ENCODE measurements at places on chromosomes 16 and 17. TPM values are rescaled to one million over a fixed set of nuclear protein-coding genes. Genes with fewer than 3 reads are reported as not detected.

DNA sequence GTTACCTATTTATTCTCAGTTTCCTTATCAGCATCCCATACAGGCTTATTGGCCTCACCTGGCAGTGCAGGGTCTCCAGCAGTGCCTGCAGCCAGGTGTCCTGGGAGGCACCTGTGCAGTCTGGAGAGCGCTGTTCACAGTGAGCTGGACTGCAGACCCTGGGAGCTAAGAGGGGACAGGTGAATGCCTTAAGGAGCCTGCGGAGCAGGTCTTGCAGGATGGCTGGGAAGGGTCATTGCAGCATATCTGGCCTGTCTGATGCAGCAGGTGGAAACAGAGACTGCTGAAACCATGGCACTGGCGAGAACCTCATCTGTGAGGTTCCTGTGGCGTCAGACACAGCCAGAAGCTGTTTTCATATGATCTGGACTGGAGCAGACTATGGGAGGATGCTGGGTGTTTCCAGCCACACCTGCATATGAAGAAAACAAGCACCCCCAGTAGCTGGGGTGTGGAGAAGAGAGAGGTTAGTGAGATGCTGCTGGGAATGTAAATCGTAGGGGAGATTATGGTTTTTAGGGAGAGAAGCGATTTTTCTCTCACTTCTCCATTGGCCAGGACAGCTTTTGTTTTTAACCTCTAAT is 77.0 kb downstream of the NTN1 start:
- no peak for DNase-seq

- DNase-seq, result peak; percentile 24
Measured at GRCh38 chr17:36482611-36483504, 3.6 kb upstream of the ZNHIT3 start.

DNA sequence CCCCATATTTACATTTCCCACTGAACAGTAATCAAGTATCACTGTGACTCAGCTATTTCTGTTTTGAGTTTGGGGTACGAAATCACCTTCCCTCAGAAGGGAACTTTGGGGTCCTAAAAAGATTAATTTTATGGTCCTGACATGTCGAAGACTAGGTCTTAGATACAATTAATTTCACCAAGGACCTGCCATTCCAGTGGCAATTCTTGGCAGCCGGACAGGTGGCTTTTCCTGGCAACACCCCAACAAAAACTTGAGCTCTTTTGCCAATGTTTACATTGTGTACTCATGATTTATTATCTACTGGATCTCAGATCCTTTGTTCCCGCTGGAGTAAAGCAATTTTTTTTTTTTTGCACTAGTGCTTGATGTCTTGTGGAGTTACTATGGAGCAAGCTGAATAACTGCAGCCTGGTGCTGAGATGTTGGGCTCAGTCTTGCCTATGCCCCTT is 14.4 kb downstream of the SLFN5 start:
- DNase-seq, result no peak

- DNase-seq, result no peak
Measured at GRCh38 chr16:84104231-84104630, 12.5 kb downstream of the MBTPS1 start.

- no peak for DNase-seq
Measured at GRCh38 chr16:72821185-72821950, 226.6 kb downstream of the ZFHX3 start.

- no peak for DNase-seq
Measured at GRCh38 chr17:39921323-39921722, 2.9 kb upstream of the GSDMB start.

- DNase-seq, result no peak
Measured at GRCh38 chr16:89358030-89359005, 132.0 kb downstream of the ANKRD11 start.

- no peak for DNase-seq
Measured at GRCh38 chr16:64132759-64133361, 989.0 kb downstream of the CDH11 start.

- DNase-seq, result no peak
Measured at GRCh38 chr16:83308414-83308813, 499.4 kb upstream of the HSBP1 start.

DNA sequence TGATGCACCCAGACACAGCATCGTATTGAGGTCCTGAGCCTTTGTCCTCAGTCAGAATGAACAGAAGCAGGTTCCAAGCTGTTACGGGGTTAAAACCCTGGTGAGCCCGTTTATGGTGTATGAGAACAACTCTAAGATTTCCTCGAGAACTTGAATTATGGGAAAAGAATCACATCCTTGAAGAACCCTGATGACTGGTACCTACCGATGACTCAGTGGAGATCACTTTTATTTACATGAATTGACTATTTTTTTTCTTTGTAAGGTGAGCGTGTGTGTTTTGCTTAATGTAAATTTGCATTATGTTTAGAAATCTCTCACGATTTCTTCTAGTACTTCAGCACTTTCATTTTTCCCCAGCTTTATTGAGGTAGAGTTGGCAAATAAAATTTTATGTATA is 3.3 kb upstream of the KRTAP4-4 start:
- no peak for DNase-seq

- no peak for DNase-seq
Measured at GRCh38 chr17:37813751-37814150, 68.9 kb upstream of the HNF1B start.

DNA sequence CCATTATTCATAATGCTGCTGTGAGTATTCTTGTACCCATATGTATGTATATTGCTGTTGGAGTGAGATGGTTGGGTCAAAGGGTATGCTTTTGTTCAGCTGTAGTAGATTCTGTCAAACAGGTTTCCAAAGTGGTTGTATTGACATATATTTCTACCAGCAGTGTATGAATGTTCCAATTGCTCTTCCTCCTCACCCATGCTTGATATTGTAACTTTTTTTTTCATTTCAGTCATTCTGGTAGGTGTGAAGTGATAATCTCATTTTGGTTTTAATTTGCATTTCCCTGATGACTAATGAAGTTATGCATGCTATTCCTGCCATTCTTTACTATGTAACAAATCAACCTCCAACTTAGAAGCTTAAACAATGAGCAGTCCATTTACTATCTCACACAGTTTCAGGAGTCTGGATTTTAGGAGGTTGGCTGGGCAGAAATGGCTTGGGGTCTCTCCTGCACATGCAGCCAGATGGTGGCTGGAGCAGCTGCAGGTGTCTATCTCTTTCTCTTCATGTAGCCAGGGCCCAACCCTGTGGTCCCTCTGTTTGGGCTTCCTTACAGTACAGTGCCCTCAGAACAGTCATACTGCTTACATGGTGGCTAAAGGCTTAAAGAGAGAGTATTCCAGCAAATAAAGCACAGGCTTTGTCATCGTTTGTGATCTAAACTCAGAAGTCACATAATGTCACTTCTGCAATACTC is 21.2 kb downstream of the ERAL1 start:
- no peak for DNase-seq

DNA sequence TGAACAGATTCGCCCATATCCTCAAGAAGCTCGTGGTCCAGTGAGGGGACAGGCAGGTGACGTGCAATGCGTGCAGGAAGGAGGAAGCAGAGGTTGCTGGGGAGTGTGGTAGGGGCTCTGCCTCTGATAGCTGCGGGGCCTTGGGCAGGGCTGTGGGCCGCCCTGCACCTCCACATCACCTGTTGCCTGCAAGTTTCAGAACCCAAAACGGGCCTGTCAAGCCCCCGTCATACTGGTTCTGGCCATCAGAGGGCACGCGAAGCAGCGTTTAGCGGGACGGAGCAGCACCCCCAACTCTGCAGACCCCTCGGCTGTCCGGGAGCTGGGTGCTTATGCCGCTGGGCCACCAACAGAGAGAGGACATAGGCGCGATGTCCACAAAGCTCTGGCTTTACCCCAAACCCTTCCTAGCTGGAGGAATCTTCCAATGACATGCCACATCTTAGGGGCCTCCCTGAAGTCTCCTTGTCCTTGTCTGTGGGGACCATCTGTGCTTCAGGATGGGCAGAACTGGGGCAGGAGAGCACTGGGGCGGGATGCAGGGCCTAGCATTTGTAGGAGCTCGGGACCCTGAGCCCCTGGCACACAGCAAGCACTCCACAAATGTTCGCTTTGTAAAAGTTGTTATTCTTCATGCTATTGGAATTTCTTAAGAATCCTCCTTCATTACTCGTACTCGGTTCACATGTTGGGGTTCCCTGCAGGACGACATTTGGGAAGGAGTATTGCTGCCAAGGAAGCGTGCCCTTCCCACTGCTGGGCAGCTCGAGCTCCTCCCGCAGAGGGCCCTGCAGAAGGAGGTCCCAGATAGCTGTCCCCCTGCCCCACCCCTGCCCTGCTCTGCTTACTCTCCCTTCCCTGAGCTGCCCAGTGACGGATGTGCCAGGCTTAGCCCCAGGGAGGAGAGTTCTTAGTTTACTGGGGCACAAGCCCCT is 64.3 kb downstream of the CNGB1 start:
- no peak for DNase-seq

DNA sequence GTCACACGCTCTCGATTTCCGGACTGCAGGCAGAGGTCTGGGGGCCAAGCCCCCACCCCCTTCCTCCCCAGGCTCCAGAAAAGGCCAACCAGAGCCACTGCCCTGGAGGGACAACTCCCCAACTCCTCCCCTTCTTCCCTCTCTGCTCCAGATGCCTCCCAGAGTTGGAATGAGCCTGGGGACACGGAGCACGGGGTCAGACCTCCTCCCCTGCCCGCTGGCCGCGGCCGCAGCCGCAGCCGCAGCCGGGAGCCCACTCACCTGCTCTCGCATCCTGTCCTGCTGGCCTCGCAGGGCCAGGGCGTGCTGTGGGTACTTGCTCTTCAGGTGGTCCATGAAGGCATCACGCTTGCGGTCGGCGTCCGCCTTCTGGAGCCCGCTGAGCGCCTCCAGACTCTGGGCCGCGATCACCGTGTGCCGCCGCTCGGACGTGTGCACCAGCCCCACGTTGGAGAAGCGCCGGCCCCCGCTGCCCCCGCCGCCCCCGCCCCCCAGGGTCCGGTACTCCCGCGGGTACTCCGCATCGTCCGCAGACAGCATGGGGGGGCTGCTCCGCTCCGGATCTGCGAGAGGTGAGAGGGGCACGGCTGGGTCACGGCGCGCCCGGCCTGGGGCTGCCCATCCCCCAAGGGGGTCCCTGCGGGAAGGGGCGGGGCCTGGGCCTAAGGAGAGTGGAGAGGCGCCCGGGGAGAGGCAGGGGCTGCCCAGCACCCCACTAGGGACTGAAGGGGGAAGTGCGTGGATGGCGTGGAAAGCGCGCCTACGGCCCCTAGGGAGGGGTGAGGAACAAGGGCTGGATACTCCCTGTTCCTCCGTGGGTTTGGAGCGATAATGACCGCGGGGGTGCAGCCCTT is 27.3 kb downstream of the SRCIN1 start:
- DNase-seq, result no peak

GRCh38 chr16:52532384-52532783 is 14.6 kb downstream of the TOX3 start:
- DNase-seq, result no peak

DNA sequence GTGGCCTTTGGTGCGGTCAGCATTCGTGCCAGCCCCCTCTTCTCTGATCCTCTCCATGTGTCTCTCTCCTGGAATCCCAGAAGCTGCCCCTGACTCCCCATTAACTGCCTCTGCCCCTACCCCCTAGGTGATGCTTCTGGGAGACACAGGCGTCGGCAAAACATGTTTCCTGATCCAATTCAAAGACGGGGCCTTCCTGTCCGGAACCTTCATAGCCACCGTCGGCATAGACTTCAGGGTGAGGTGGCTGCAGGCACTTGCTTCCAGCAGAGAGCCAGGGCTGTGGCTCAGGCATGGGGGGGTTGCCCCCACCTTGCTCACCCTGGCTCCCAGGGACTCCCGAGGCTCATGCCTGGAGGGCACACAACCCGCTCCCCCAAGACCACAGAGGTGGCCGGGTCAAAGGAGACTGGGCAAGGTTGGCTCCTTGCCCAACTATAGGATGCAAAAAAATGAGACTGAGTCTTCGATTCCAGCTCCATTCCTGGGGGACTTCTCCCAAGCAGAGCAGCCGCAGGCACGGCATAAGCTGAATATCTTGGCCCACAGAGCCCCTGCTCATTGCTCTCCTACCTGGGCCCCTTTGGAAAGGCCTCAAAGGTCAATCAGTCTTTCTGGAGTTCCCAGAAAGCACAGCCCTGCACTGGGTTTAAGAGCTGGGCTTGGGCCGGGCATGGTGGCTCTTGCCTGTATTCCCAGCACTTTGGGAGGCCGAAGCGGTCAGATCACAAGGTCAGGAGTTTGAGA is 3.8 kb downstream of the RAB37 start:
- DNase-seq, result no peak

DNA sequence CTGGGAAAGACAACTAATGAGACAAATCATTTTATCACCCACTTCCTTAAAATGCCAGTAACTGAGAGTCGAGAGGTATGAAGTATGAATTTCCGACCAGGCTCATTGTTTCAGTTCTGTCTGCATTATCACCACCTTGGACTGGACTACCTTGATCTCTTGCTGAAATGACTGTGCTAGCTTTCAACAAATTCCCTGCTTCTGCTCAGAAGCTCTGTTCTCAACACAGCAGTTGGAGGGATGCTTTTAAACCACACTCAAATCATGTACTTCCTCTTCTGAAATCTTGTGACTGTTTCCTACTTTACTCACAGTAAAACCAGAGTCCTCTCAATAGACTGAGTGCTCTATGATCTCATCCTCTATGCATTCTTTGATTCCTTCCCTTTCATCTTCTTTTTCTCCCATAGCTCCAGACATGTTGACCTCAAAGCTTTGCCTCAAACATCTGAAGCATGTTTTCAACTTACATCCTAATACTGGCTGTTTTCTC is 195.8 kb downstream of the KCNJ2 start:
- no peak for DNase-seq

GRCh38 chr16:80751167-80751566 is 53.2 kb downstream of the CDYL2 start:
- no peak for DNase-seq

CLEC18C gene
- total RNA-seq, result not detected

SEZ6L2 gene
- 2.9 TPM for total RNA-seq

PLLP gene
- 0.69 TPM for total RNA-seq

METRN gene
- total RNA-seq, result 6.2 TPM

MARVELD3 gene
- total RNA-seq, result 3.0 TPM

LRRC3C gene
- not detected for total RNA-seq

SOCS7 gene
- 11.3 TPM for total RNA-seq

CYB561 gene
- total RNA-seq, result 13.0 TPM

INCA1 gene
- 0.20 TPM for total RNA-seq

MYH8 gene
- total RNA-seq, result 442 TPM

FAM171A2 gene
- 3.4 TPM for total RNA-seq

TK1 gene
- total RNA-seq, result 22.8 TPM

TBC1D3 gene
- not detected for total RNA-seq

All from skin of body (tissue), 3 donors.